Stimulated activated CD8-positive, alpha-beta memory T cell treated with anti-CD3 and anti-CD28 coated beads, Interleukin-7, amount 100 ng/mL, for 48 hours (primary cell): ENCODE measurements at places on chromosomes 12 and 14.
A peak's percentile ranks its signal among the peaks of the same experiment; 100 is the strongest.

GRCh38 chr12:123808167-123808566, 46.1 kb downstream of the DNAH10 start:
- no peak for DNase-seq

DNA sequence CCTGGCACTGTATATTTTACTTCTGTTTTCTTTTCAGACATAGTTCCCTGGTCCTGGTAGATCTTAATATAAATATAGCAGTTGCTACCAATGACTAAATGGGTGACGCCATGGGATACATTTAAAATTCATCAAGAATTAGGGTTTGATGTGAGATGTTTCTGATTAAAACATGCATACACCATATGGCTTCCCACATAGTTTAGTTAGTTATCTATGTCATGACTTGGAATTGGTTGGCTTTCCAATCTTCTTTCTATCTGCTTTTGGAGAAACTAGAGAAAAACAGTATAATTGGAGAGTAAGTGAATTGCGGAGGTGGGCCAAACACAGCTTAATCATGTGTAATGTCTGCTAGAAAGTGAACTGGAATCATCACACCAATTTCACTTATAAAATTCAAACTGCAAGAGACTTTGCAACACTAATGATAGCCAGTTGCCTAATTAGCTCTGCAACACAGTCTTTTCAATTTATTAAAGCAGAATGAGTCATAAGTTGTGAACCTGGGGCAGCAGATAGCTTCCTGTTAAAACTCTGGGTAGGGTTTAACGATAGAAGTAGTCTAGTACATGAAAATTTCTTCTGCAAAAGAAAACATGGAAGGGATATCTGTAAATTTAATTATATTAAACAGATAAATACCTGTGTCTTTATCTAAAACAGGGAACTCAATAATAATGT, 295.2 kb downstream of the SLC16A7 start:
- DNase-seq = no peak

- no peak for DNase-seq
Observed at GRCh38 chr14:101948666-101949216, 15.6 kb upstream of the DYNC1H1 start.

DNA sequence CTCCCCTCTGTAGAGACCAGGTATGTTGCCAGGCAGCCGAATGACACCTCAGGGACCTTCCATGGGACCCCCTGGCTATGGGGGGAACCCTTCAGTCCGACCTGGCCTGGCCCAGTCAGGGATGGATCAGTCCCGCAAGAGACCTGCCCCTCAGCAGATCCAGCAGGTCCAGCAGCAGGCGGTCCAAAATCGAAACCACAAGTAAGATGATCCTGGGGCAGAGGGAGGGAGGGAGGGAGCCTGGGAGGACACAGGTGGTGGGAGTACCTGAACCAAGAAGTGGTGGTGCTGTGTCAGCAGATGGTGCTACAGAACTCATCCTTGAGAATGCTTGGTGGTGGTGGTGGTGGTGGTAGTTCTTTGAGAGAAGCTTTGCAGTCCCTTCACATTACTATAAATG, 1.0 kb downstream of the SMARCD1 start:
- no peak for DNase-seq

DNA sequence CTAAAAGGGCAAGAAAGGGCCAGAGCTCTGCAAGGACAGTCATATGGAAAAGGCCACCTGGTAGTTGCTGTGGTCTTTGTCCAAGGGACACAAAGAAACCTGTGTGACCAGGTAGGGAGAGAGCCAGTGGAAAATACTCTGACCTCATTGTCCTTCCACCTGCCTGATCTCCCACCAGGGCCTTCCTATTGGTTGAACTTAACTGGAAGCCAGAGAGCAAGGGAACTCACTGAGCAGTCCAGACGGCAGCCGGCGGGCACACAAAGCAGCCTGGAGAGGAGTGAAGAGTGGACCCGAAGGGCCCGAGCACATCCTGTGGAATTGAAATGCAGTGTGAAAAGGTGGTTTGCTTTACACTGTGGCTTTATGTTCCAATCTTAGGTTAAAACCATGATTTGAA, 120.7 kb downstream of the SLC25A21 start:
- DNase-seq = no peak

GRCh38 chr14:90296641-90297040, 35.1 kb downstream of the NRDE2 start:
- no peak for DNase-seq

DNA sequence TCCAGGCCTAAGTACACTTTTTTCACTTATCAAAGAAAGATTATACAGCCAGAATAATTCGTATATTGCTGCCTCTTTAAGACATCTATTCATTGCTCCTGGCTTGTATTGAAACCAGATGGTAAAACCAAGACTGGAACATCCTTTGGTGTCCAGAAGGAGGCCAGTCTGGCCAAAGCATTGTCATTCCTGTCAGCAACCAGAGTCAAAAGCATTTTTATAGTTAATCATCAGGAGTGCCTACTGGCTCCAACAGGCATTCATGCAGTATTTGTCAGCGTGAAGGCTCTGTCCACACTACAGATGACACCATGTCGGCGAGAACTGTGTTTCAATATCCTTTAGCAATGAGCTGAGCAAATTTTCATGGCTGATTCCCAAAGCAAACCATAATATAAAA, 118.0 kb upstream of the G2E3 start:
- no peak for DNase-seq

GRCh38 chr12:26939953-26940352, 1.7 kb downstream of the FGFR1OP2 start:
- DNase-seq = no peak

DNA sequence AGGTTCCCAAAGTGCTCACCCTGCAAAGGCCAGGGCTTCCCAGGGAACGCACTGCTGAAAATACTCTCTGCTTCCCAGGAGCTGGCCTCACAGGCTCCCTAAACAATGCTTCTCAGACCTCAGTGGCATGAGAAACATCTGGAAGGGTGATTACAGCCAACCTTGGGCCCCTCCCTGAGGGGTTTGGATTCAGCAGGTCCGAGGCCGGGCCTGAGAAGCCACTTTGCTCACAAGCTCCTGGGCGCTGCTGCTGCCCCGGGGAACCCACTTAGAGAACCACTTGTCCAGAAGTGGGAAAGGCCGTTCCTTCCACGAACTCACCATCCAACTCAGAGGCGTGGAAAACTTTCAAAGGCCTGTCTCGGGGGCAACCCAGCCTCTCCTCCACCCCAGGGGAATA, 130.5 kb downstream of the PIWIL1 start:
- DNase-seq = no peak

GRCh38 chr14:69701291-69701690, 65.7 kb upstream of the SRSF5 start:
- DNase-seq = no peak

DNA sequence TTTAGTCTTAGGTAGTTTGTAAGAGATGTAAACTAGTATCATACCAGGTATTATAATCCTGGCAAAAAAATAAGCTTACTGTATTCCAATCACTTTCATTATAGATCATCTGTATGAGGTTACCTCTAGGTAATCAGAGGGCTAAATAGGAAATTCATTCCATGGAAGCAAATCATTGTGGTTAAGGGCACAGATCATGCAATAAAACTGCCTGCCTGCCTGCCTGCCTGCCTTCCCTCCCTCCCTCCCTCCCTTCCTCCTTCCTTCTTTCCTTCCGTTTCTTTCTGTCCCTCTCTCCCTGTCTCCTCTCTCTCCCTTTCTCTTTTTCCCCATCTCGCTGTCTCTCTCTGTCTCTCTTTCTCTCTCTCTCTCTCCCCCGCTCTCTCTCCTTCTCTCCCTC, 3.2 kb upstream of the CLEC9A start:
- DNase-seq = no peak

- DNase-seq = no peak
Observed at GRCh38 chr14:88388741-88389282, 3.4 kb downstream of the SPATA7 start.

GRCh38 chr12:93468008-93468371, 676 bp downstream of the MRPL42 start:
- no peak for DNase-seq

DNA sequence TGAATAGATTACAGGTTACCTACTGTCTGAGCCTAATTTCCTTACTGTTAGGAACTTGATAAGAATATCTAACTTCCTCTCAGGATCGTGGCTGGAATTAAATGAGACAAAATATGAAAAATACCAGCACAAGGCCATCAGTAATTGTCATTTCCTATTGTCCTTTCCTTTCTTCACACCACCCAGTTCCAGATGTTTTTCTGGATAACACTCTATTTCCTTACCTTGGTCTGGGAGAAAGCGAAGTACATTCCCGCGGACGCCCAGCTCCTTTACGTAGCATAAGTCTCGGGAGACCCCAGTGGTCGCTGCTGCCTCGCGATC, 376 bp downstream of the GDF3 start:
- no peak for DNase-seq

DNA sequence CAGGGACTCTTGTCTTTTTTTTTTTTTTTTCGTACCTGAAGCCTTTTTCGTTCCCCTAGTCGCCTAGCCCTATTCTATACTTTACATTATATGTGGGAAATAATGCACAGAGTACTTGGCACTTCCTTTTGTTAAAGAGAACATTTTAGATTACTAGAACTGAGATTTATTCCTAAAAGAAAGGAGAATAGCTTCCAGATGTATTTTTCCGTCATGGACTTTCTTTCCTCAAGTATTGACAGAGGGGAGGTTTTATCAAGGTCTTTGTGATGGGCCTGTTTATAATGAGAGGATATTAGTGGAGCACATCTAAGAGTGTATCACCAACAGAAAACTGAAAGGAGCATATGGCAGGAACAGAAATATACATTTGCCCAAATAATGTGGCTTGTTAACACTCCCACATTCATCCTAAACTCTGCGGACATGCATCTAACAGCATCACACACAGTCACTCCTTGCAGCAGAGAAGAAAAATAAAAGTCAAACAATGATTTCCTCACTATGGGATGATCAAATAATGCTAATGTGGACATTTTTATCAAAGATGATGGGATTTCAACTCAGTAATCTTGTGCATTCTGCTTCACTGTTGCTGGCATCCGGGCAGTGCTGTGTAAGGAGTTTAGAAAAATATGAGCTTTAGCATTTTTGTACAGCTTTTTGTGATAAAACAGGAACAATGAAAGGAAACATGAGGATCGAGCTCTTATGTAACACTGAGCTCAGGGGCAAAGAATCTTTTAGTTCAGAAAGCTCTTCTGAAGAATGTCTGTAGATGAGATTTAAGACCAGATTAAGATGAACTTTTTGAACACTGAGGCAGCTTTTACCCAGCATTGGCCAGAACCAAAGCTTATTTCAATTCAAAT, 183.1 kb downstream of the EGLN3 start:
- DNase-seq = no peak

- DNase-seq = no peak
Observed at GRCh38 chr14:83257466-83258439, 1724.1 kb upstream of the SEL1L start.

DNA sequence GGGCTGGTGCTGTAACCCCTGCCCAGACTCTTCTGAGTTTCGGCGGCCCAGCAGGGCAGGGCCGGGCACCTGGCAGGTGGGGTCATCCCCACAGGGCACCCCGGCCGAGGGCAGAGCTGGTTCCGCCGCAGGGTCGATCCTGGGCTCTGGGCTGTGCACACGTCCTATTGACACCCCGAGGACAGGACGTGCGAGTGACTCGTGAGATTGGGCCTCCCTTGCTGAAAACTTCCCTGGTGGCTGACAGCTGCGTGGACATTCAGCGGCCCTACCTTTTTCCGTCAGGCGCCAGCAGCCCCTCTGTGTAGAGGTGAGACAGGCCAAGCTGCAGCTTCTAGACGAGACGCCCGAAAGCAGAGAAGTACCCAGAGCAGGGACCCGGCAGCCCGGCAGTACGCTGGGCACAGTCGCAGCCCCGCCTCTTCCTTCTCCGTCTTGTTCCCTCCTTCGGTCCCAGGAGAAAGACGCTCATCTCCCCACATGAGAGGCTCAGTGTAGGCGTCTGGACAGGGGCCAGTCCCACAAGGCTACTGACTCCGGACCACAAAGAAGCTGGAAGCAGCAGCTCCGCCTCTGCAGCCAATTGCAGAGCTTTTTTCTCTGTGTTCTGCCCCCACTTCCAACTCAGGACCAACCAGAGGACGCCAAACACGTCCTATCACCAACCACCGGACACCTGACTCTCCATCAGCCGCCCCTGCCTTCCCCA, at the start of gene LRCOL1:
Gene LRCOL1 (minus strand): TSS at position 532 of the 709 bp plus-strand sequence. CDS start 4,331 bp downstream, outside the sequence.
- no peak for DNase-seq

GRCh38 chr12:117026921-117027250, 72.3 kb downstream of the TESC start:
- no peak for DNase-seq

DNA sequence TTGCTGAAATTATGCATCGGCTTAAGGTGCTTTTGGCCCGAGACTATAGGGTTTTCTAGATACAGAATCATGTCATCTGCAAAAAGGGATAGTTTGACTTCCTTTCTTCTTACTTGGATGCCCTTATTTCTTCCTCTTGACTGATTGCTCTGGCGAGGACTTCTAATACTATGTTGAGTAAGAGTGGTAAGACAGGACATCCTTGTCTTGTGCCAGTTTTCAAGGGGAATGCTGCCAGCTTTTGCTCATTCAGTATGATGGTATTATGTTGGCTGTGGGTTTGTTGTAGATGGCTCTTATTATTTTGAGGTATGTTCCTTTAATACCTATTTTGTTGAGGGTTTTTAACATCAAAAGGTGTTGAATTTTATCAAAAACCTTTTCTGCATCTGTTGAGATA, 8.3 kb downstream of the BMAL2 start:
- no peak for DNase-seq

- DNase-seq = no peak
Observed at GRCh38 chr14:20732979-20733635, 12.6 kb upstream of the EDDM3A start.

GRCh38 chr12:89454080-89454848, 70.3 kb downstream of the GALNT4 start:
- DNase-seq = no peak

DNA sequence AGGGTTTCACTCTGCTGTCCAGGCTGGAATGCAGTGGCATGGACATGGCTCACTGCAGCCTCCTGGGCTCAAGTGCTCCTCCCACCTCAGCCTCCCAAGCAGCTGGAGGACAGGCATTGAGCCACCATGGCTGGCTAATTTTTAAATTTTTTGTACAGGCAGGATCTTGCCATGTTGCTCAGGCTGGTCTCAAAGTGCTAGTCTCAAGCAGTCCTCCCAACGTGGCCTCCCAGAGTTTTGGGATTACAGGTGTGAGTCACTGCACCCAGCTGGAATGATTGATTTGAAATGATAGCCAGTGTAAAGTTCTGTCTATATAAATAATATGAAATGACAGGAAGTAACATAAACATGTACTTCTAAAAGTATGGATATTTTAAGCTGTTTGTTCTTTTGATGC, 172.7 kb downstream of the FUT8 start:
- DNase-seq = no peak

GRCh38 chr14:106094654-106095189, 568.3 kb downstream of the TMEM121 start:
- DNase-seq = no peak

DNA sequence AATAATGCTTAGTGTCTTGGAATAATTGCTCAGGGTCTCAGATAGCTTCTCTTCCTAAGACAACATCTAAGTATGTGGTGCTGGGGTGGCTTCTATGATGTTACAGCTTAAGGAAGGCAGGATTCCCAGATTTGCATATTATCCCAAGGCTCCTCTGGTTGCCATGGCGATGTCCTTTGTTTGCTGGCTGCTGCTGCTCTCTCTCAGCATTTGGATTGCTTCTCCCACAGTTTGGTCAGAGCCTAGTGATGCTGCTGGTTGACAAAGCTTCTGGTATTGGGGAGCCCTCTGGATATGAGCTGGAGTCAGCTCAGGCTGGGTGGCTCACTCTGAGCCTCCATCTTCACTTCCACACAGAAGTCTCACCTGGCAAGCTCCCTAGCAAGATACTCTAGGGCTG, 56.4 kb upstream of the FBXO33 start:
- DNase-seq = no peak

GRCh38 chr12:107320033-107320928, 226.9 kb upstream of the CRY1 start:
- DNase-seq = peak; percentile 61

- DNase-seq = no peak
Observed at GRCh38 chr14:33693237-33693636, 257.6 kb downstream of the EGLN3 start.
